ENCODE measurements at places on chromosomes 1 and 21. TPM values are rescaled to one million over a fixed set of nuclear protein-coding genes. Genes with fewer than 3 reads are reported as not detected.

Gene THAP3
- 18.1 TPM for polyA plus RNA-seq

Gene GPR25
- 0.55 TPM for polyA plus RNA-seq

Gene TBX15
- polyA plus RNA-seq: 0.02 TPM

Gene ZBTB8B
- not detected for polyA plus RNA-seq

Gene RORC
- polyA plus RNA-seq: 3.4 TPM

Gene TOE1
- 4.4 TPM for polyA plus RNA-seq

Gene ELAVL4
- polyA plus RNA-seq: 0.06 TPM

Gene CLEC20A
- polyA plus RNA-seq: not detected

Gene TRIM17
- polyA plus RNA-seq: 1.8 TPM

Gene ASPM
- polyA plus RNA-seq: 3.8 TPM

Gene NUDT4B
- polyA plus RNA-seq: 0.92 TPM

Gene OLFML3
- polyA plus RNA-seq: 4.7 TPM

Gene OR2T2
- not detected for polyA plus RNA-seq

Gene ZBTB40
- polyA plus RNA-seq: 5.3 TPM

Gene UMODL1
- 0.12 TPM for polyA plus RNA-seq

Gene PTGS2
- polyA plus RNA-seq: 0.29 TPM

Gene C1orf94
- not detected for polyA plus RNA-seq

Gene COL24A1
- 0.16 TPM for polyA plus RNA-seq

Gene GPR3
- polyA plus RNA-seq: 0.22 TPM

Gene SEMA4A
- 23.8 TPM for polyA plus RNA-seq

Gene VANGL2
- 6.8 TPM for polyA plus RNA-seq

Gene IRF2BP2
- polyA plus RNA-seq: 48.8 TPM

Gene TSPAN1
- polyA plus RNA-seq: 2.2 TPM

Gene ATP13A2
- 30.7 TPM for polyA plus RNA-seq

Gene HPDL
- polyA plus RNA-seq: 2.7 TPM

Gene CD84
- 0.26 TPM for polyA plus RNA-seq

Gene ILDR2
- polyA plus RNA-seq: 0.18 TPM

Gene MAP1LC3C
- polyA plus RNA-seq: 0.37 TPM

Gene HCRTR1
- polyA plus RNA-seq: not detected

Gene FRRS1
- 5.2 TPM for polyA plus RNA-seq

Gene GBP6
- 442 TPM for polyA plus RNA-seq

Gene RPE65
- polyA plus RNA-seq: 0.01 TPM

Gene CYP4A11
- 0.01 TPM for polyA plus RNA-seq

Gene SLAMF7
- polyA plus RNA-seq: 2.9 TPM

Gene PRDX1
- polyA plus RNA-seq: 1,018 TPM

Gene FAM151A
- polyA plus RNA-seq: 0.24 TPM

Gene PPFIA4
- 4.1 TPM for polyA plus RNA-seq

Gene KCNK2
- 0.07 TPM for polyA plus RNA-seq

Gene KLF17
- 0.02 TPM for polyA plus RNA-seq

Gene CFHR3
- polyA plus RNA-seq: 0.02 TPM

Gene TSPEAR
- polyA plus RNA-seq: 0.01 TPM

Gene PLA2G2D
- 0.02 TPM for polyA plus RNA-seq

Gene SELE
- polyA plus RNA-seq: 0.57 TPM

Gene FAAH
- 33.2 TPM for polyA plus RNA-seq

Gene LENEP
- not detected for polyA plus RNA-seq

Gene DNAH14
- 2.1 TPM for polyA plus RNA-seq

Gene SPRR2B
- polyA plus RNA-seq: 10.9 TPM
